CD4-positive, alpha-beta T cell (primary cell): ENCODE measurements at places on chromosomes 2 and 18. TPM values are rescaled to one million over a fixed set of nuclear protein-coding genes. Genes with fewer than 3 reads are reported as not detected.

DNA sequence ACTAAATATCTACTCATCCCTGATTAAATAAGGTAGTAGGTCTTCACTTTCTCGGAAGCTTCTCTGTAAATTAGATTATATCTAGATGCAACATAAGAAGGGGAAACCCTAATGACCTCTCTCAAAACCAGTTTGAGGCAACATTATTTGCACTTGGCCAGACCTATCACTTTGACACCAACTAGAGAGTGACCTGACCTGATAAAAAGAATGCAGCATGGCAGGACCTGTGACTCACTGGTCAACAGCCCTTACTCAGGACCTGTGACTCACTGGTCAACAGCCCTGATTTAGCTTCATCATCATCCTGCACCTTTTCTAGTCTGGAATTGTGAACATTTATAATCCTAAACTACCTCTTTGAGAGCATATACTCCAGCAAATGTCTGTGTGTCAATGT lies 1957.7 kb upstream of the CELF4 start:
- no peaks in the 10 kb centered on the region for H3K36me3 ChIP-seq
- no peaks in the 10 kb centered on the region for H3K27me3 ChIP-seq
- no peak for DNase-seq
- H3K4me1 ChIP-seq: no peaks in the 10 kb centered on the region
- no peak overlapping the region for H3K27ac ChIP-seq
- no peak overlapping the region for H3K4me3 ChIP-seq

- H3K27ac ChIP-seq: no peak overlapping the region
Measured at GRCh38 chr2:127453392-127454171, 35.4 kb downstream of the PROC start.

DNA sequence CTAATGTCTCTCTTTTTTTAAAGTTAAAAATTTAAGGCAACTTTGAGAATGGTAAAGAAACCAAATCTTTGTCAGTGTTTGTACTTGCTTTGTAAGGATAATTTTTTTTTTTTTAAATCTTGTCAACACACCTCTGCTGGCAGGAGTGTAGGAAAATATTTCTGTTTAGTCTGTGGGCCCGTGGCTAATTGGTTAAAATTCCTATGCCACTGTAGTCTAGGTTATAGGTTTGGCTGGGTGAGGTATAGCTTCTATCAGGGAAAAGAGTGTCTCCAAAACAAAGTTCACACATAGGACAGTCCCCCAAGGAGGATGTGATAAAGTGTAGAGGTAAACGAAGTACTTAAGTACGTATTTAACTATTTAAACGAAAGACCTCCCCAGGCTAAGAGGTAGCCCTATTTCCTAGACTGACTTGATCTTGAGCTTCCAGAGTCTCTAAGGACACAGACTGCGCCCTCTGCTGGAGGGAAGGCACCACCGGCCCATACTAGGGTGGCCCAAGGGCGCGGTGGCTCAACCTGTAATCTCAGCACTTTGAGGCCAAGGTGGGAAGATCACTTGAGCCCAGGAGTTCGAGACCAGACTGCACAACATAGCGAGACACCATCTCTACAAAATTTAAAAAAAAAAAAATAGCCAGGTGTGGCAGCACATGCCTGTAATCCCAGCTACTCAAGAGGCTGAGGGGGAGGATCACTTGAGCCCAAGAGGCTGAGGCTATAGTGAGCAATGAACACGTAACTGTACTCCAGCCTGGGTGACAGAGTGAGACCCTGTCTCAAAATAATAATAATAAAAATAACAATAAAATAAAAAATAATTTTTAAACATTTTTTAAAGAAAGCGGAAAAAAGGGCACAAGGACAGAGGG lies 8.9 kb downstream of the TEX44 start:
- H3K36me3 ChIP-seq: no peaks in the 10 kb centered on the region
- no peaks in the 10 kb centered on the region for H3K27me3 ChIP-seq
- peaks cover 23% of the 10 kb centered on the region for H3K4me1 ChIP-seq
- H3K27ac ChIP-seq: no peak overlapping the region

DNA sequence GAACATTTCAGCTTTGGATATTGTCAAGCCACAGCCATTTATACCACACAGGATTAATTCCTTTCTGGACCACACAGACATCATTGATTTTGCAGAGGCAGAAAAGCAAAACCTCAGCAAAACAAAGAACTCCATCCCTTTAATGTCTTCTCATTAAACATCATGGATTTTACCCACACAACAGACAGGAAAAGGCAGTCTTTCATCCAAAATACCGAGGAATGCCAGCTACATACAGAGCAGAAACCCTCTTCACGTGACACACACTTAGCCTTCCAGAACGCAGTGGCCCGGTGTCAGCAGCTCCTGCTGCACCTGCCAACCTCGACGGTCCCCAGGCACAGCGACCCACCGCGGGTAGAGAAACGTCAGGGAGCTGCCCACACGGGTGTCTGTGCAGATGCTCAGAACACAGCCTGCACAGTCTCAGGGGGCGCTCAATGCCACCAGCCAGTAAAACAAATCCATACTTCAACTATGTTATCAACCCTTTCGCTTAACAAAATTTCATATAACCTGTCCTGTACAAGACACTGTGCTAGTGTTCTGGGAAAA lies 304.5 kb downstream of the EIPR1 start:
- H3K36me3 ChIP-seq: no peaks in the 10 kb centered on the region
- no peaks in the 10 kb centered on the region for H3K4me1 ChIP-seq
- H3K4me3 ChIP-seq: no peak overlapping the region

DNA sequence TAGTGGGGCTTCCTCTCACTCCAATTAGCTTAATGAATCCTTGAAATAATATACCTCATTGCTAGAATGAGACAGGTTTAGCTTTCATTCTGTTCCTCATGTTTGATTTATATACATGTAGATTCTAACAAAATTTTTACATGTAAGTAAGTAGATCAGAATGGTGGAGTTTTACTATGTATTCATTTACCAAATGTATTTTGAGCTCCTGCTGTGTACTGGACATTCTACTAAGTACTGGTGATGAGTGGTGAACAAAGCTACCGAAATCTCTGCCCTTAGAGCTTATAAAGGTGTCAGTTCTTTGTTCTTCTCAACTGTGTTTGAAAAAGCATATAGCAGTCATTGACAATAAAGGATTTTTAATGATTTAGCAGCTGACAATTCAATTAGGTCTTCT lies 19.7 kb downstream of the MTA3 start:
- no peaks in the 10 kb centered on the region for H3K4me1 ChIP-seq
- no peak overlapping the region for H3K27ac ChIP-seq
- DNase-seq: no peak
- no peak overlapping the region for H3K4me3 ChIP-seq
- peaks cover 3% of the 10 kb centered on the region for H3K36me3 ChIP-seq
- no peaks in the 10 kb centered on the region for H3K27me3 ChIP-seq

DNA sequence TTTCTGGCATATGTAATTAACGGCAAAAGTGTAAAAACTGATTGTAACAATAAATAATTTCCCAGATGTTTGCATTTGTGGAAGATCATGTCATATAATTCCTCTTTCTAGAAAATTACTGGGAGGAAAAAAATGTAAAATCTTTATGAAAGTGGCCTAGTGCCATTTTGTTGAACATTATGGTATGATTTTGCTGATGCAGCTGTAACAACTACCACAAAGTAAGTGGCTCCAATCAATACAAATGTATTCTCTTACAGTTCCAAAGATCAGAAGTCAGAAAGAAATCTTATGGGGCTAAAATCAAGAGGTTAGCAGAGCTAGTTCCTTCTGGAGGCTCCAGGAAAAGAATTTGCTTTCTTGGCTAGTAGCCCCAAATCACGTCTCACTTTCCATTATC lies 281.4 kb downstream of the CCDC178 start:
- H3K27ac ChIP-seq: no peak overlapping the region
- H3K36me3 ChIP-seq: no peaks in the 10 kb centered on the region
- H3K27me3 ChIP-seq: no peaks in the 10 kb centered on the region
- no peaks in the 10 kb centered on the region for H3K4me1 ChIP-seq
- H3K4me3 ChIP-seq: no peak overlapping the region

DNA sequence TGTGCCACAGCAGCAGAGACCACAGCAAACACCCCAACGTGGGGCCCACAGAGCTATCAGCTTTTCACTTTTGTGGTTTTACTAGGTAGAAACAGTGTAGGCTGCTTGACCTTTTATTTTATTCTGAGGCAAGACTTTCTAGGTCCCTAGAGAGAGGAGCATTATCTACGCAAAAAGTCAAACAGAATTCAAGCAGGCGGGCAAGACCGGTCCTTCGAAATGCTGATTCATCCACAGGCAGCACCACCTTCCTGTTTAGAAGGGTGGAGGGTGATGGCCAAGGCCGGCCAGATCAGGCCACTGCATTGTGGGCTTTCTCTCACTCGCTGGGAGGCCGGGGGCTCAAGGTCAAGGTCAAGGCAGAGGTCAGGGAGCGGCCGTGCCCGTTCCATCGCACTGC lies 573.0 kb downstream of the GALR1 start:
- H3K27me3 ChIP-seq: no peaks in the 10 kb centered on the region
- no peaks in the 10 kb centered on the region for H3K36me3 ChIP-seq
- no peaks in the 10 kb centered on the region for H3K4me1 ChIP-seq
- no peak overlapping the region for H3K27ac ChIP-seq

DNA sequence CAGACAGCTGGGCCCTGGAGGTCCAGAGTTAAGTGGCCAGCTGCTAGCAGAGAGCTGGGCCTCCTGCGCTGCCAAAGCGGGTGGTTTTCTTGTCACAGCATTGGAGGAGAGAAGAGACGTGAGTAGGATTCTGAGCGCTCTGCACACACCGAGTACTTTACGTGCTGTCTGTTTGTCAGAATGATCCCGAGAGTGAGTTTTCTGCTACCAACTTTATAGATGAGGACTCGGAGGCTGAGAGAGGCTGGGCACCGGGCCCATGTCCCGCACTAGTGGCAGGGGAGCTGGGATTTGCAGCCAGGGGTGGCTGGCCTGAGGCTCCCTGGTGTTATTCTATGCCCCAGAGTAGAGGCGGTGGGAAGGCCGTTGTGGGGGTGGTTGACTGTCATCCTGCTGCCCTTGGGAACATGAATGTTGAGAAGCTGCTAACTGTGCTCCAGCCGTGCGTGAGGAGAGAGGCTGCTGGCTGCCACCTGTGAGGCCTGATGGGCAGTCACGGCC lies 36.3 kb upstream of the MBP start:
- no peak overlapping the region for H3K27ac ChIP-seq
- no peaks in the 10 kb centered on the region for H3K36me3 ChIP-seq
- H3K27me3 ChIP-seq: no peaks in the 10 kb centered on the region
- no peaks in the 10 kb centered on the region for H3K4me1 ChIP-seq

DNA sequence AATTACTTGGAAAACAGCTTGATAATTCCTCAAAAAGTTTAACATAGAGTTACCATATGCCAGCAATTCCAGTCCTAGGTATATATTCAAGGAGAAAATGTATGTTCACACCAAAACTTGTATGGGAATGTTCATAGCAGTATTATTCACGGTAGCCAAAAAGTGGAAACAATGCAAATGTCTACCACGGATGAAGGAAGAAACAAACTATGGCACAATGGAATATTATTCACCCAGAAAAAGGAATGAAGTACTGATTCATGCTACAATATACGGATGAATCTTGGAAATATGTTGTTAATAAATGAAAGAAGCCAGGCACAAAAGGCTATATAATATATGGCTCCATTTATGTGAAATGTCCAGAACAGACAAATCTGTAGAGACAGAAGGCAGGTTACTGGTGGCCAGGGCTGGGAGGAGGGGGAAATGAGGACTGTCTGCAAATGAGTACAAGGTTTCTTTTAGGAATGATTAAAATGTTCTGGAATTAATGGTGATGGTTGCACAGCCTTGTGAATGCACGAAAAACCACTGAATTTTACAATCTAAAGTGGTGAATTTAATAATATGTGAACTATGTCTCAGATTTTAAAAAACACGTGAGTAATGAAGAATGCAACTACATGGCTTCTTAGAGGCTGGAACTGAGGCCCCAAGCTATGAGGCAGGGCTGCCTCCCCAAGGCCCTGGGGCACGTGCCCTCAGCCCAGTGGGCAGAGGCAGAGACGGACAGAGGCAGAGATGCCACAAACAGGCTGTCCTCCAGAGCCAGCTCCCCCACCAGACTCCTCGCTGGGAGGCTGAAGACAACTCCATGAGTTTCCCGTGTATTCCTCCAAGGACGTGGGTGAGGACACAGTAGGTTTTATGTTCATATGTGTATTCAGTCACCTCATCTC lies 5.0 kb downstream of the LIMS2 start:
- H3K4me3 ChIP-seq: no peak overlapping the region
- H3K36me3 ChIP-seq: no peaks in the 10 kb centered on the region
- H3K27ac ChIP-seq: no peak overlapping the region
- H3K4me1 ChIP-seq: peaks cover 9% of the 10 kb centered on the region

DNA sequence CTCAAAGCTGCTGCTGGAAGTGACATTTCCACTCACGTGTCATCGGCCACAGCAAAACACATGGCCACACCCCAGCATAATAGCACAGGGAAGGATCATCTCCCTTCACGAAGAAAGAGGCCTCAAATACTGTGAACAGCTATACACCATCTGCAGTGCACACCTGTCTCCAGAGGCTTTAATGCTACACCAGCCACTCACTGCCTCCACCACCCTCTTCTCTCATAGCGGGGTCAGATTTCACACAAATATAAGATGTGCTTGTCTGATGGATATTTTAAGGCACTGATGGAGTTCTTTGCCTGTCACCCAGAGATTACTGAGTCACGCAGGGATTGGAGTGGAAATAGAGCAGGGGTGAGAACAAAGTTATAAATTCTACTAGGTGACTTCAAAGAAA lies 374.0 kb downstream of the ZNF516 start:
- no peak overlapping the region for H3K4me3 ChIP-seq
- H3K27ac ChIP-seq: no peak overlapping the region

DNA sequence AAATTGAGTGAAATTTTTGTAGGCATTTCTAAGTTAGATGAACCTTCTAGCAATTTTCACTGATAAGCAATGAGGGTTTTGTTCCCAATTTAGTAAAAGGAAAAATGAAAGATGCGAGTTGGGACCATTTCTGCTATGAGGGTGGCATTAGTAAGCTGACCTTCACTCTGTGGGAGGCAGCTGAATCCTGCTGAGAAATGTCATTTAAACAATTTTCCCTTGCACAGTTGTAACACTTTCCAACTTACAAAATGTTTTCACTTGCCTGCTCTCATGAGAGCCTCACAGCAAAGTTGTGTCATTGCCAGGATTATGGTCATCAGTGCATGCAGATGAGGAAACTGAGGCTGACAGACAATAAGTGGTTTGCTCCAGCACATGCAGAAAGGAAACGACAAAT lies 527.7 kb downstream of the TNS1 start:
- H3K27ac ChIP-seq: no peak overlapping the region
- no peak for DNase-seq
- H3K27me3 ChIP-seq: no peaks in the 10 kb centered on the region
- H3K36me3 ChIP-seq: no peaks in the 10 kb centered on the region
- H3K4me1 ChIP-seq: no peaks in the 10 kb centered on the region

DNA sequence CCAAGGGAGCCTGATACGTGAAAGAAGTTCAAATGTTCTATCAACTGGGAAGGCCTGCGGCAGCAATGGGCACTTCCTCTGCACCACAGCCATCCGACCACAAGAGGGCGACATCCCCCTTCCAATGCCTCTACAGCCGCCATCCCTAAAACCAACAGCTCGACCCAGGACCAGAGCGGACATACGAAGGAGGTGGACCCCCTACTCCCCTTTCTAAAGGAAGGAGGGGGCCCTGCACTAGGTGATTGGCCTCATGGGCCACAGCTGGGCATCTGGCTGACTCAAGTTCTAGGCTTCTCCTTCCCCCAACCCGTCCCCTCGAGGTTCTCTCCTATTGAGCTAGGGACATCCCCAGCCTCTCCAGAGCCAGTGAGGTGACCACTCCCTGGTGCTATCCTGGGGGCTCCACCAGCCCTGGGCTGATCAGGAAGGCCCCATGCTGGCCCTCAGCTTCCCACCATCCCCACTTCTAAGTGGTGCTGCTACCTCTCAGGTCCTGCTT lies 217.2 kb downstream of the TNS1 start:
- no peaks in the 10 kb centered on the region for H3K27me3 ChIP-seq
- H3K36me3 ChIP-seq: no peaks in the 10 kb centered on the region
- DNase-seq: peak; percentile 82
- H3K4me1 ChIP-seq: peaks cover 28% of the 10 kb centered on the region
- no peak overlapping the region for H3K27ac ChIP-seq

MAB21L4 gene
- total RNA-seq: not detected

TUBA4B gene
- total RNA-seq: not detected

ADD2 gene
- total RNA-seq: 4.4 TPM
